Thoracic aorta (tissue), 2 donors: ENCODE measurements at places on chromosomes 2 and 18. TPM values are rescaled to one million over a fixed set of nuclear protein-coding genes. Genes with fewer than 3 reads are reported as not detected.

Gene HOXD8
- total RNA-seq = 11.2 TPM

Gene INSIG2
- 25.3 TPM for total RNA-seq

Gene C2orf78
- not detected for total RNA-seq

Gene ZAP70
- total RNA-seq = 5.3 TPM

Gene PAX8
- total RNA-seq = 2.4 TPM

Gene LRRC30
- total RNA-seq = not detected

Gene CKAP2L
- total RNA-seq = 1.3 TPM

Gene ACTR3
- total RNA-seq = 142 TPM

Gene CDH19
- 31.6 TPM for total RNA-seq

Gene RAB6D
- not detected for total RNA-seq

Gene CDH7
- total RNA-seq = 0.54 TPM

Gene C1QL2
- total RNA-seq = not detected

Gene SCN9A
- 3.8 TPM for total RNA-seq

Gene ANKRD30B
- not detected for total RNA-seq

Gene SCN2A
- total RNA-seq = 1.8 TPM

Gene RBKS
- total RNA-seq = 5.0 TPM

Gene ZNF892
- total RNA-seq = 7.6 TPM

Gene OTOF
- total RNA-seq = 0.28 TPM
